ENCODE measurements at places on chromosomes 4 and X. TPM values are rescaled to one million over a fixed set of nuclear protein-coding genes. Genes with fewer than 3 reads are reported as not detected.

Gene ADGRG4
- not detected for total RNA-seq

Gene CFAP299
- total RNA-seq: not detected

Gene CLDN2
- total RNA-seq: 0.96 TPM

Gene RIPPLY1
- not detected for total RNA-seq

Gene TMPRSS11B
- total RNA-seq: 0.21 TPM

Gene FGF13
- 3.0 TPM for total RNA-seq

Gene TEC
- total RNA-seq: 0.43 TPM

Gene SHROOM3
- total RNA-seq: 16.0 TPM

Gene UGT2B17
- not detected for total RNA-seq

Gene SH3TC1
- 55.2 TPM for total RNA-seq

Gene MAGEA2B
- not detected for total RNA-seq

Gene CT45A5
- not detected for total RNA-seq

Gene CHRDL1
- total RNA-seq: 6.3 TPM

Gene DHX15
- 160 TPM for total RNA-seq

Gene TCEAL6
- total RNA-seq: not detected

Gene CLGN
- 95.7 TPM for total RNA-seq

Gene GTPBP6
- 33.5 TPM for total RNA-seq

Gene PCDH10
- under 0.01 TPM for total RNA-seq

Gene NIPAL1
- 7.2 TPM for total RNA-seq

Gene C4orf51
- total RNA-seq: not detected

Gene DCAF8L2
- total RNA-seq: not detected

Gene PRRG3
- not detected for total RNA-seq

Gene CASP3
- total RNA-seq: 44.6 TPM

Gene PPP1R2C
- not detected for total RNA-seq

Gene ZNF595
- 9.2 TPM for total RNA-seq

Gene DMP1
- total RNA-seq: not detected

Gene GYPE
- total RNA-seq: not detected

Gene MAGEA12
- not detected for total RNA-seq

Gene SUPT20HL2
- not detected for total RNA-seq

Gene DMRTC1
- total RNA-seq: not detected

Gene USP53
- total RNA-seq: 34.7 TPM

Gene GPR50
- not detected for total RNA-seq

Gene TMEM156
- 11.5 TPM for total RNA-seq

Gene CDKN2AIP
- total RNA-seq: 12.4 TPM

Gene FDCSP
- total RNA-seq: not detected

Gene BEX4
- total RNA-seq: 22.7 TPM

Gene GLRA2
- total RNA-seq: not detected

Gene TLR2
- 101 TPM for total RNA-seq

Gene MXRA5
- total RNA-seq: 1.7 TPM

Gene FGFR3
- total RNA-seq: 118 TPM

Gene SMIM10L2A
- 5.5 TPM for total RNA-seq

Gene ATP8A1
- total RNA-seq: 1.2 TPM

Gene GPC3
- total RNA-seq: under 0.01 TPM

Gene TRIM2
- total RNA-seq: 14.5 TPM

Gene TCEAL7
- total RNA-seq: 4.0 TPM

Gene UCP1
- total RNA-seq: under 0.01 TPM

Gene FGF2
- total RNA-seq: 6.0 TPM
